CD14-positive monocyte (primary cell): ENCODE measurements at places on chromosomes 1 and 21.
A peak's percentile ranks its signal among the peaks of the same experiment; 100 is the strongest.

DNA sequence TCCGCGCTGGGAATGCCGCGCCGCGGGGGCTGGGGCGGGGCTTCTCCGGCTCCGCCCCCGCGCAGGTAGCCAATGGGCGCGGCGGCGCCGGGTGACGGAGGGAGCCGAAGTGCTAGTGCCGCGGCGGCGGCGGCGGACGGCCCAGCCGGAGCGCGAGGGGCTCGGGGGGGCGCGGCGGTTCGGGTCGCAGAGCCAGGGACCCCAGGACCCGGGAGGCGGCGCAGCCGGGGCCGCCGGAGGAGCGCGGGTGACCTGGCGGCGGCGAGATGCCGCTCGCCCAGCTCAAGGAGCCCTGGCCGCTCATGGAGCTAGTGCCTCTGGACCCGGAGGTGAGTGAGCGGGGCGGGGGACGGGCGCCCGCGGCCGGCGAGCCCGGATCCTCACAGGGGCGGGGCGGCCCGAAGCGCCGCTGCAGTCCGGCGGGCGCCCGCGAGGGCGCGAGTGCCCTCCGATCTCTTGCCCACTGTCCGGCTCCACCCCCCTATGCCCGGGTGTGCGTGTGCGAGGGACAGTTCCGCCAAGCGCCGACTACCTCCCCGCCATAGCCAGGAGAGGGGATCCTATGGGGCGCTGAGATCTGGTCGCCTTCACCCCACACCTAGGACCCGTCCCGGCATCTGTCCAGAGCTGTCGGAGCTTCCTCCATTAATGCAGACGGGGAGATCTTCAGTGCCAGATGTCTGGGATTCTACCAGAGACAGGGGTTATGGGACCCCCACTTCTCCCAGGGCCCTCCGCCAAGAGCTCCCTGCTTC lies at the start of gene RPS6KA1:
TSS of gene RPS6KA1 (plus strand) at position 107 of the 755 bp plus-strand sequence. CDS start at position 267, 160 bp downstream.
- H3K36me3 ChIP-seq, result no peaks in the 10 kb centered on the region
- DNase-seq, result peak; percentile 42
- H3K27ac ChIP-seq, result no peak within 1 kb of the TSS
- H3K4me1 ChIP-seq, result peaks cover 24% of the 10 kb centered on the region

GRCh38 chr1:101051688-101052638 lies 26.4 kb upstream of the DPH5 start:
- H3K27me3 ChIP-seq, result no peaks in the 10 kb centered on the region
- no peak overlapping the region for H3K27ac ChIP-seq
- no peaks in the 10 kb centered on the region for H3K4me1 ChIP-seq
- no peak for DNase-seq

DNA sequence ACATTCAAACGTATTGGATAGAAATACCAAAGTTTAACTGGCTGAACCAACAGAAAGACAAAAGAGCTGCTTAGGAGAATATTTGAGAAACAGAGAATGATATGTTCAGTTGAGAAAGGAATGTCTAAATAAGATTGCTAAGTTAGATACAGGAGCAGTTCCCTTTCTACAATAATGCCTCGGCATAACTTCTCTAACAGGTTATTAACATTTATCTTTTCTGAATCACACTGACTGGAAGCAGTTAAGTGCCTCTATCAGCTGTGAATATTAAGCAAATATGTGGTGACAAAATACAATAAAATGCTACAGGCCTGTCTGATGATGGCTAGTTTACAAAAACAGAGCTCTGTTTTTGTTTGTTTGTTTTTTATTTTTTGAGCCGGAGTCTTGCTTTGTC lies 121.9 kb downstream of the KCNK1 start:
- no peak overlapping the region for H3K27ac ChIP-seq
- H3K27me3 ChIP-seq, result no peaks in the 10 kb centered on the region
- H3K36me3 ChIP-seq, result no peaks in the 10 kb centered on the region
- DNase-seq, result no peak
- H3K4me1 ChIP-seq, result no peaks in the 10 kb centered on the region

DNA sequence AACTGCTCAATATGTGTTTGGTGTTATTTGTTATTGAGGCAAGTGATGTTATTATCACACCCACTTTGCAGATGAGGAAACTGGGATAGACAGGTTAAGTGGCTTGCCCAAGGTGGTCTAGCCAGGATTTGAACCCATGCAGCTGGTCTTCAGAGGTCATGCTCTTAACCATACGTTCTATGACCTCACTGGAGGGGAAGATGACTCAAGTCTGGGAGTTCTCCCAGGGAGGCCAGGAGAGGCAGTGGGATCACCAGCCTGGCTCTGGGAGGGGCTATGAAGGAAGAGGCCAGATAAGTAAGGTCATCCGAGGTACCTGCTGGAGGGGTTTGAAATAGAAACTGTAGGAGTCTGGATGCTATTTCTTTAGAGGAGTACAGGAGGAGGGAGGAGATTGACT lies 95.3 kb downstream of the NAV1 start:
- H3K27ac ChIP-seq, result no peak overlapping the region
- H3K27me3 ChIP-seq, result no peaks in the 10 kb centered on the region
- H3K4me1 ChIP-seq, result no peaks in the 10 kb centered on the region
- H3K36me3 ChIP-seq, result no peaks in the 10 kb centered on the region
- H3K4me3 ChIP-seq, result no peak overlapping the region

- no peaks in the 10 kb centered on the region for H3K4me1 ChIP-seq
- no peak overlapping the region for H3K4me3 ChIP-seq
- no peak for DNase-seq
- H3K36me3 ChIP-seq, result no peaks in the 10 kb centered on the region
Observed at GRCh38 chr1:119276558-119276957, 92.0 kb upstream of the HAO2 start.

DNA sequence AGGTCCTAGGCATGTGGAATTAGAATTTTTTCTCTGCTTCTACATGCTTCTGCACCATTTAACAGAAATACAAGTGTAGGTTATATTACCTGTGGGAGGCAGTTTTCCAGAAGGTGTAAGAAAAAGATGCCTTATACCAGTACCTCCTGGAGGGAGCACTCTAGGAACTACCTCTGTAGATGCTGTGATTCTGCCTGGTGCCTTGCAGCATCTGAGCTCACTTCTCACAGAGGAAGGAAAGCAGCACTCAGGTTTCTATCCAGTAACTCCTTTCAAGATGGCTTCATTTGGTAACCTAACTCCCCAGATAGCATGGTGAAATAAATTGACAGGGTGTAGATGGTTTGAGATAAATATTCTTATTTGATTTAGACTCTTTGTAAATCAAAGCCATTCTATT lies 50.3 kb downstream of the GIPC2 start:
- H3K4me1 ChIP-seq, result no peaks in the 10 kb centered on the region
- no peak for DNase-seq
- H3K27me3 ChIP-seq, result no peaks in the 10 kb centered on the region
- H3K27ac ChIP-seq, result no peak overlapping the region
- H3K4me3 ChIP-seq, result no peak overlapping the region
- H3K36me3 ChIP-seq, result no peaks in the 10 kb centered on the region

GRCh38 chr1:159089184-159089791 lies 12.7 kb upstream of the AIM2 start:
- H3K27me3 ChIP-seq, result no peaks in the 10 kb centered on the region
- peak overlapping the region; percentile 86 for H3K27ac ChIP-seq
- DNase-seq, result no peak
- no peaks in the 10 kb centered on the region for H3K36me3 ChIP-seq
- H3K4me3 ChIP-seq, result no peak overlapping the region

GRCh38 chr21:33815143-33815707 lies 100.4 kb downstream of the ATP5PO start:
- no peak overlapping the region for H3K4me3 ChIP-seq
- H3K27me3 ChIP-seq, result no peaks in the 10 kb centered on the region
- H3K36me3 ChIP-seq, result peaks cover 31% of the 10 kb centered on the region
- H3K27ac ChIP-seq, result no peak overlapping the region
- peaks cover 11% of the 10 kb centered on the region for H3K4me1 ChIP-seq
- DNase-seq, result no peak

DNA sequence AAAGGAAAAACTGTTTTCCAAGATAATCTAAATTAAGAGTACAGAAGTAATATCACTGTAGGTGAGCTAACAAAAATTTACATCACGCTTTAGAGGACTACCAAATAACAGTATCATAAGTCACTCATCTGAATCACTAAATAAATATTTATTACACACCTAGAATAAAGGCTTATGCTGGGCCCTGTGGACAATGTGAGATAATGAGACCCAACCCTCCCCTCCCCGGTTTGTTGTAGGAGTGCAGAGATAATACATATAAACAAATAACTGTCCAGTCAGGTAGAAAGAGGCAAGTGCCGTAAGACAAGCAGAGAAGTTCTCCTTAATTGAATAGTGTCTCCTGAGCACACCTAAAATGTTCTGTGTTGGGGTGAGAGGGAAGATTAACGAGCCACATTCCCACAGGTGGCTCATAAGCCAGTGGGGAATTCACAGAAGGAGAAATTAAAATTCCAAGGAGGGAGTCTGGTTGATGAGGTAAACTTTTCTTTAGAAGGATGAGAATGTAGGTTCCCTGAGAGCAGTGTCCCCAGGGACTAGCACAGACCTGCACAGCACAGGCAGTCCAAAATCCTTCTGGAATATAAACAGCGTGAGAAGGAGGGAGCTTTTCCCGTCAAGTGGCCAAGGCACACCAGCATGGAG lies 241.4 kb downstream of the NFIA start:
- no peaks in the 10 kb centered on the region for H3K27me3 ChIP-seq
- no peak overlapping the region for H3K4me3 ChIP-seq
- H3K4me1 ChIP-seq, result no peaks in the 10 kb centered on the region
- no peak overlapping the region for H3K27ac ChIP-seq
- no peak for DNase-seq

- H3K27me3 ChIP-seq, result no peaks in the 10 kb centered on the region
- no peaks in the 10 kb centered on the region for H3K36me3 ChIP-seq
- no peak overlapping the region for H3K4me3 ChIP-seq
- H3K4me1 ChIP-seq, result peaks cover 22% of the 10 kb centered on the region
Observed at GRCh38 chr1:178342745-178343144, 154.0 kb downstream of the CLEC20A start.

- H3K4me3 ChIP-seq, result no peak overlapping the region
- H3K36me3 ChIP-seq, result no peaks in the 10 kb centered on the region
- peak; percentile 60 for DNase-seq
- no peaks in the 10 kb centered on the region for H3K27me3 ChIP-seq
- H3K4me1 ChIP-seq, result peaks cover 14% of the 10 kb centered on the region
Observed at GRCh38 chr1:7993593-7994479, 32.3 kb downstream of the ERRFI1 start.

- no peaks in the 10 kb centered on the region for H3K4me1 ChIP-seq
- H3K4me3 ChIP-seq, result no peak overlapping the region
- peaks cover 11% of the 10 kb centered on the region for H3K27me3 ChIP-seq
- DNase-seq, result no peak
Observed at GRCh38 chr1:240104672-240105071, 13.0 kb downstream of the FMN2 start.

DNA sequence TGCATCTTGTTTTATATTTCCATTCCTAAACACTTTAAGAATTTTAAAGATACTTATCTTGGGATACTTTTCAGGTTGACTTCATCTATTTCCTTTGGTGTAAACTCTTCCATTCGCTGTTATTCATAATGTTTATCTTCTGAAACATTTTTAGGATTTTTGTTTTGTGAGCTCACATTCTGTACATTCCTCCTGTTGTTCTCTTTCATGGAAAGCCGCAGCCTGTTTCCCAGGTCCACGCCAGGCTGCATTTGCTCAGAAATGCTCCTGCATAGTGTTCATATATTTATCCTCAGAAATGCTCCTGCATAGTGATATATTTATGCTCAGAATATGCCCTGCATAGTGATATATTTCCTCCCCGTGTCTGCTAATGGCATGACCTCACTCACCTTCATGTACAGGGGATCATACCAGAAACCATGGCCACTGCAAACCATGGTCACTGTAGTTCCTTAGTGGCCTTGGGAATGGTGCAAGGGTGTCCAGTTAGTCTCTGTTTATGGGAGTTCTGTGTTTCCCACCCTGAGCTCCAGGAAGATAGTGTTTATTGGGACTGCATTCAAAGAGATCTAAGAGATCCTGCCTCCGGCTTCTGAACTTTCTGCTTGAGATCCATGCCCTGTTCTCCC lies 153.9 kb upstream of the GREM2 start:
- H3K27ac ChIP-seq, result no peak overlapping the region
- H3K27me3 ChIP-seq, result no peaks in the 10 kb centered on the region
- no peak overlapping the region for H3K4me3 ChIP-seq

DNA sequence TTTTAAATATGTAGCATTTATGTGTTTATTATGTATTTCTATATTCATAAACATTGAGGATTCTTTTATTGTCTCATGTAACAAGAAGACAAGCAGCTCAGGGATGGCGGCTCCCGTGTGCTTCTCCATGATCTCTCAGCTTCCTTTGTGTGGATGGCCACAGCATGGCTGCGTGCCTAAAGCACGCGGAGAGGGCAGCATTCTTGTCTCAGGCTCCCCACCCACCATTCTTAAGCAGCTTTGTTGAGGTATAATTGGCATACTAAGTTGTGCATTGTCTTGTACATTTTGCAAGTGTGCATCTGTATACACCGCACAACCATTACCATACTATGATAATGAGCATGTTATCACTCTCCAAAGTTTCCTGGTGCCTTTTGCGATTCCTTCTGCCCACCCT lies 81.6 kb downstream of the CAMTA1 start:
- no peak overlapping the region for H3K4me3 ChIP-seq
- DNase-seq, result no peak
- no peaks in the 10 kb centered on the region for H3K27me3 ChIP-seq
- no peak overlapping the region for H3K27ac ChIP-seq
- peaks cover 2% of the 10 kb centered on the region for H3K36me3 ChIP-seq
- H3K4me1 ChIP-seq, result no peaks in the 10 kb centered on the region

GRCh38 chr1:173507847-173508209 lies 30.7 kb downstream of the PRDX6 start:
- no peaks in the 10 kb centered on the region for H3K27me3 ChIP-seq
- no peak overlapping the region for H3K4me3 ChIP-seq
- no peak for DNase-seq
- H3K27ac ChIP-seq, result no peak overlapping the region
- no peaks in the 10 kb centered on the region for H3K4me1 ChIP-seq

- peak; percentile 76 for DNase-seq
- no peaks in the 10 kb centered on the region for H3K27me3 ChIP-seq
- peak overlapping the region; percentile 94 for H3K27ac ChIP-seq
Observed at GRCh38 chr1:198655459-198656121, 16.8 kb downstream of the PTPRC start.

GRCh38 chr1:57623039-57623790 lies 199.4 kb upstream of the DAB1 start:
- H3K4me3 ChIP-seq, result no peak overlapping the region
- H3K4me1 ChIP-seq, result no peaks in the 10 kb centered on the region
- H3K27ac ChIP-seq, result no peak overlapping the region
- no peaks in the 10 kb centered on the region for H3K36me3 ChIP-seq
- no peaks in the 10 kb centered on the region for H3K27me3 ChIP-seq

- H3K36me3 ChIP-seq, result no peaks in the 10 kb centered on the region
- no peak overlapping the region for H3K4me3 ChIP-seq
- no peaks in the 10 kb centered on the region for H3K27me3 ChIP-seq
- no peaks in the 10 kb centered on the region for H3K4me1 ChIP-seq
- no peak overlapping the region for H3K27ac ChIP-seq
Observed at GRCh38 chr1:10591010-10591409, 116.3 kb downstream of the PEX14 start.
